NCI-H524 (cell line): ENCODE measurements at places on chromosomes 2 and 18.

- no peak for DNase-seq
Measured at GRCh38 chr2:134320930-134321329, 67.1 kb downstream of the MGAT5 start.

- DNase-seq: peak; percentile 37
Measured at GRCh38 chr2:240792629-240793312, 27.2 kb downstream of the KIF1A start.

GRCh38 chr2:202418027-202418426 is 41.9 kb downstream of the BMPR2 start:
- no peak for DNase-seq

DNA sequence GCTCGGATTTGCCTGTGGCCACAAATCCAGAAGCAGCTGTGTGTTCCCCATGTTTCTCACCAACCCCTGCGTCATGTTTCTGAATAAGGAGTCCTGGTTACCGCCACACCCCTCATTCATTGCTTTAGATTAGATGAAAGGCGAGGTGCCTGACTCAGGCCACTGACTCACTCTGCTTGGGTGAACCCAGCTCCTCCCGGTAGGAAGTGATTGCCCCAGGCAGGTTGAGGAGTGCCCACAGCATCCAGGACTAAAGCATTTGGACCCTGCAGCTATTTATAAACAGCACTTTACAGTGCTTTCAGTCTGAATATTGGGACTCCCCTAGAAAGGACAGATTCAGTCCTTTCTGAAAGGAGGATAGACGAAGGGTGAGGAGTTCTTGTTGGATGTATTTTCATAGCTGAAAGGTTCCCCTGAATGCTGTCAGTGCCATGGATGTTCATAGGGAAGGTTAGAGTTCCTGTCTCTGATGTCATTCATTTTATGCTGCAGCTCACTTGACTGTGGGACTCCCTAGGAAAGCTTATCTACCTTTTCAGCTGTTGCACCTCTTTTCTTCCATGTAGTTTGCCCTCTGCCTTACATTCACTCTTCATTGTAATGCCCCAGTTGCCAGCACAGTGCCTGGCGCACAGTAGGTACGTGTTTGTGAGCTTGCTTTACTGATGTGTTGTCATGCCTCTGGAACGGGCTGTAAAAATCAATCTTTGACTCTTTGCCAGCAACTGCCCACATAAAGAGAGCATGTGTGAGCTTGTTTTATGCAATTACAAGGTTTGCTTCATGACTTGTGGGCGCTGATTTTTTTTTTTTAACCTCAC is 14.9 kb downstream of the ITGA6 start:
- DNase-seq: no peak

GRCh38 chr2:168180914-168181313 is 66.5 kb downstream of the STK39 start:
- DNase-seq: peak; percentile 33

DNA sequence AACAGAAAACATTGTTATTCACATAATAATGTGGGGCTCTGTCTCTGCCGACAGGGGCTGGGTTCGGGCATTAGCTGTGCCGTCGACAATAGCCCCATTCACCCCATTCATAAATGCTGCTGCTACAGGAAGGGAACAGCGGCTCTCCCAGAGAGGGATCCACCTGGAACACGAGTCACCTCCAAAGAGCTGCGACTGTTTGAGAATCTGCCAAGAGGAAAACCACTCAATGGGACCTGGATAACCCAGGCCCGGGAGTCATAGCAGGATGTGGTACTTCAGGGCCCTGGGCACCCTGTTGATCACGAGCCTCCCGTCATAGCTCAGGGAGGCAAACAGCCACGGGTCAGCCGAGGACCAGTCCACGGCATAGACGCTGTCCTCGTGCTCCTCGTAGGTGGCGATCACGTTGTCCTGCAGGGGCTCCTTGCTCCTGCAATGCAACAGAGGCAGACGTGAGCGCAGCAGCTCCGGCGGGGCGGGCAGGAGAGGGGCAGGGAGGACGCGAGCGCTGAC is 188.5 kb downstream of the EIPR1 start:
- DNase-seq: no peak

- DNase-seq: peak; percentile 4
Measured at GRCh38 chr18:63979409-63979920, 9.6 kb downstream of the SERPINB8 start.

- DNase-seq: no peak
Measured at GRCh38 chr2:234996069-234996940, 44.5 kb downstream of the SH3BP4 start.
